Amniotic stem cell (primary cell): ENCODE measurements at places on chromosomes 2 and 18.

DNA sequence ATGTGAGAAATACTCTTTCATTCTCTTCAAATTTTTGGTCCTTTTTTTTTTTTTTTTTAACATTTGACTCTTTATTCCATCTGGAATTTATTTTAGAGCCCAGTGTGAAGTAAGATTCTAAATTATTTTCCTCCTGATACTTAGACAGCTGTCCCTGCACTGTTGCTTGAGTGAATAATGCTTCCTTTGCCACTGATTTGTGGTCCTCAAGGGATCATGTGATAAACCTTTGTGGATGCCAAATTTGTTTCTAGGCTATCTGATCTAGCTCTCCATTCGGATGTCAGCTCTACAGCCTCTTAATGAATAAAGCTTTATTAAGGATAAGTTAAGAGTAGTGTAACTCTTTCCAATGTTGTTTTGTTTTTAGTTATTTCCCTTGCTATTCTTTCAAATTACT is 142.3 kb downstream of the SMAD7 start:
- no peak for DNase-seq

DNA sequence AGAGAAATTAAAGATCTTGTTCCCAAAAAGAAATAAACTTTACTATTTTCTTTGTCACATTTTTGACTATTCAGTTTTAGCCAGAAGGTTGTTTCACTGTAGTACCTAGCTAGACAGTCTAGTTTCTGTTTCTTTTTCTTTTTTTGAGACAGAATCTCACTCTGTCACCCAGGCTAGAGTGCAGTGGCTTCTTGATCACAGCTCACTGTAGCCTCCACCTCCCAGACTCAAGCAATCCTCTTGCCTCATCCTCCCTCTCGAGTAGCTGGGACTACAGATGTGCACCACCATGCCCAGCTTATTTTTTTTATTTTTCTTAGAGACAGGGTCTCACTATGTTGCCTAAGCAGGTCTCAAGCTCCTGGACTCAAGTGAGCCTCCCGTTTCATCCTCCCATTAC is 2.2 kb downstream of the RBM45 start:
- DNase-seq = no peak

DNA sequence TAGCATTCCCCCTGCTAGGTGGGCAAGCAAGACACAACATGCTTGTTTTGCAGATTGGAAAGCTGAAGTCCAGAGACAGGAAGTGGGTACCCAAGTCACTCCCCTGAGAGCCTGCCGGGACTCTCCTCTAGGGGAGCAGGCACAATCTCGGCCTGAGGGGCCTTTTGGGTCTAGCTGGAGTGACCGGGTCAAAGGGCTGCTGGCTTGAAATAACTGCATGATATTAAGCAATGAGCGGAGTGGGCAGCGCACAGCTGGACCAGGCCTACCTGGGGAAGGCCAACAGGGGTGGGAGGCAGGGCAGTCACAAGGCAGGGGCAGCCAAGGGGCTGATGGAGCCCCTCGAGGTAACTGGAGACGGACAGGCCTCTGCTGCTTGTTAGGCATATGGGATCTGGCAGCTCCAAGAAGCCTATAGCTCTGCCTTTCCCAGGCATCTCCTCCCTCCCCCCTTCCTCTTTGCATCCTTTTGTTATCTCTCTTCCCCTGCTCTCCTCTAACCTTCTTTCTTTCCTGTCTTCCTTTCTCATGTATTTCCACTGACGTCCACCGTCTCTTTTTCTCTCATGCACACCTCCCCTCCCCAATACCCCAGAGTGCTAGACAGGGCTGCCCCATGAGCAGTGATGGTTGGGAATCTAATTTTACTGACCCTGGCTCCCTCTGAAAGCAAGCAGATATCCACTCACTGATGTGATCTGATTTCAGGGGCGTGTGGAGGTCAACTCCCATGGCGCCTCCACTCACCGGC is 237.5 kb downstream of the LOXHD1 start:
- no peak for DNase-seq

GRCh38 chr18:78422336-78422735 is 557.3 kb upstream of the SALL3 start:
- DNase-seq = no peak

DNA sequence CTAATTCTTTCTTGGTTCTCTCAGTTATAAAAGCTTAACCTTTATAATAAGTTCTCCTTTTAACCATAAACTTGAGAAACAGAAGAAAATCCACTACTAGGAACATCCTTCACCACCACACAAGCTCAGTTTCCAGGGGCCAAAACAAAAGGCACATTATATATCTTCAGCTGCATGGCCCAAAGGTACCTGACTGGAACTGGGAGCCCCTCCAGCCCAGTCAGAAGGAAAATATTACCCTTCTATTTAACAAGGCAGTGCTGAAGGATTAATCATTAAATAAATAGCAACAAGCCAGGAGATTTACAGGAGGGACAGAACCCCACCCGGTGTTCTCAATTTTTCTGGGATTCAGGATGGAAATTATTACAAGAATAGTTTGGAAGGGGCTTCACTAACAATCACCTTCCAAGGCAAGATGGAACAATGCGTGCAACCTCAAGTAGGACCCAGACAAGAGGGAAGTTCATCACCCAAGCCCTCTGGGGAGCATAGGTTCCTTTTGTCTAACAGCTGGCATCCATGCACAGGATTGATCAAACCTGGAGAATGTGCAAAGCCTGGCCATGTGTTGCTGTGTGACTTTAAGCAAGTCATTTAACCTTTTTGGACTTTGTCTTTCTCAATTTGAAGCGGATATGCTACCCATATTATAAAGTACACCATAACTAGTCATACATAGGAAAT is 159.6 kb upstream of the SETBP1 start:
- DNase-seq = no peak

DNA sequence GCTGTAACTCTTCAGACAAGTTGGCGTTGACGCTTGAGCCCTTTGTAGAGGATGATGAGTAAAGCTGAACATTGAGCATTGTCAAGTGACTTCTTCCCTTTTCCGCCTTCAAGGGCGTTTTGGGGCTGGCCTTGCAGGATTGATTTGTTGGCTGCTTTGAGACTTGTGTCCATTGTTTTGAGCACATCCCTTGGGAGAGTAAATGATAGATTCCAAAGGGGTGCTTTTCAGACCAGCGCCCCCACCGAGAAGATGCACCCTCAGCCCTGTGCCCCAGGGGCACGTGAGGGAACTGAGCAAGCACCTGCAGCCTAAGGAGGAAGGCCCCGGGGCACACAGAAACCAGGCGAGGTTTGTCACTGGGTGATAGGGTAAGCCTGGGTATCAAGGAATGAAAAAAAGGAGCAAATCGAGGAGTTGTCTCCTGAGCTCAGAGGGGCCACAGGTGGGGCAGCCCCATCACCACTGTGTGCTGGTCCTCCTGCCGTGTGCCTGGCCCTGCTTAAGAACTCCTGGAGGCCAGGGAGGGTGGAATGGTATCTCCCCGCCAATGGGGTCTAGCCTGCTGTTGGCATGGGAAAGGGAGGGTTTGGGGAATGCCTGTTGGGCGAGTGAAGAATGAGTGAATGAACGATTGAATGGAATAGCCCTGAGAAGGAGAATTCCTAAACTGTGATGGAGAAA is 64.0 kb downstream of the RAB31 start:
- DNase-seq = no peak

GRCh38 chr2:221817052-221817451 is 244.9 kb upstream of the EPHA4 start:
- no peak for DNase-seq

GRCh38 chr2:119753041-119753929 is 6.4 kb upstream of the PTPN4 start:
- DNase-seq = peak; percentile 27

DNA sequence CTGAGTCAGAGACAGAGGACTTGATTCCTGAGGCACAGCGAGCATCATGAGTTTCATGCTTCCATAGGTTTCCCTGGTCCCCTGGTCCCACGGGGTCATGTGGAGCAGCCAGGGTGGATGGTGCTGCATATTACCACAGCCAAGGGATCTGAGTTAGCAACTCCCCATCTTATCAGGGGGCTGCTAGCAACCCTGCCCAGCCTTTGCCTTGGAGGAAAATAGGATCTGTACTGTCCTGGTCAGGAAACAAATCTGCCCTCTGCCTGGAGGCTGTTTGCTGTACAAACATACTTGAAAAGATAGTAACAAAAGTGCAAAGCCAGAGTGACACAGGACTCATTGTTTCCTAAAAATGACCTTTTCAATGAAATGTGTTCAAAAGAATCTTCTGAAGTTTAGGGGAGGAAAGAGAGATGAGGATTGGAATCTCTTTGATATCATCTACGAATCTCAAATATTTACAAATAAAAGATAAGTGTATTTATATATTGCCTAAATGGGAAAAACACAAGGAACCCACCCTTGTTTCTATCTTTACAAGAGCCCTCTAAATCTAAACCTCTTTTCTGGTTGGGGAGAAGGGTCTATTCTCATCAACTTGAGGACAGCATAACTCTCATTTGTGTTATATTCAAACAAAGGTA is 194.8 kb downstream of the CD226 start:
- DNase-seq = no peak

DNA sequence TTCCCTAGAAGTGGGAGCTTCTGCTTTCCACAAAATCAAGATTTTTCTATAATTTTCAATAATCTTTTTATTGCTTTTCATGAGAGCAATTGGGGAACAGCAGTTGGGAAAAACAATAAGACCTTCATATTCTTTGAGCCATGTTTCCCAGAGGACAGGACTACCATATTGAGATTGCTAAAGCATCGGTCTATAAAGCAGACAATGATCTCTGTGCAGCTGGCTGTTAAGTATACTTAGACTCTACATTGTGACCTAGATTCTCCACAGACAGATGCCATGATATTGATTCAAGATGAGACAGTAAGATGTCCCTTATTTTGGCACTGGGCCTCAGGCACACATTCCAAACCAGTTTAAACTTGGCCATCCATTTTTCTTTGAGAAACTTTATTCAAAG is 1178.7 kb downstream of the SUCLG1 start:
- DNase-seq = no peak

DNA sequence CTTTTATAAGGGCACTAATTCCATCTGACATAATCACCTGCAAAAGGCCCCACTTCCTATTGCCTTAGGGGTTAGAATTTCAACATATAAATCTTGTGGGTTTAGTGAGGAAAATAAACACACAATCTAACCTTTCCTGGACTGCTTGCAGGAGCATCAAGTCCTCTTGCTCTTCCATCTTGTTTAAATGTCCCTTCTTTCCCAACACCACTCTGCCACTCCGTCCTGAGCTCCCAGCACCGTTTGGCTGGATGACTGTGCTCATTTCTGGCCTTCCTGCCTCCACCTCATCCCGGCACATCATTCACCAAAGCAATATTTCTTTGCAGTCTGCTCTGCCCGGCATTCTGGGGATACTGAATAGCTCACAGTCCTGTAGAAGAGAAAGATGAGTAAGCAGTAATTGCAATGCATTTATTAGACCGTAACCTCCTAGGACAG is 247.8 kb downstream of the BCL2 start:
- no peak for DNase-seq

DNA sequence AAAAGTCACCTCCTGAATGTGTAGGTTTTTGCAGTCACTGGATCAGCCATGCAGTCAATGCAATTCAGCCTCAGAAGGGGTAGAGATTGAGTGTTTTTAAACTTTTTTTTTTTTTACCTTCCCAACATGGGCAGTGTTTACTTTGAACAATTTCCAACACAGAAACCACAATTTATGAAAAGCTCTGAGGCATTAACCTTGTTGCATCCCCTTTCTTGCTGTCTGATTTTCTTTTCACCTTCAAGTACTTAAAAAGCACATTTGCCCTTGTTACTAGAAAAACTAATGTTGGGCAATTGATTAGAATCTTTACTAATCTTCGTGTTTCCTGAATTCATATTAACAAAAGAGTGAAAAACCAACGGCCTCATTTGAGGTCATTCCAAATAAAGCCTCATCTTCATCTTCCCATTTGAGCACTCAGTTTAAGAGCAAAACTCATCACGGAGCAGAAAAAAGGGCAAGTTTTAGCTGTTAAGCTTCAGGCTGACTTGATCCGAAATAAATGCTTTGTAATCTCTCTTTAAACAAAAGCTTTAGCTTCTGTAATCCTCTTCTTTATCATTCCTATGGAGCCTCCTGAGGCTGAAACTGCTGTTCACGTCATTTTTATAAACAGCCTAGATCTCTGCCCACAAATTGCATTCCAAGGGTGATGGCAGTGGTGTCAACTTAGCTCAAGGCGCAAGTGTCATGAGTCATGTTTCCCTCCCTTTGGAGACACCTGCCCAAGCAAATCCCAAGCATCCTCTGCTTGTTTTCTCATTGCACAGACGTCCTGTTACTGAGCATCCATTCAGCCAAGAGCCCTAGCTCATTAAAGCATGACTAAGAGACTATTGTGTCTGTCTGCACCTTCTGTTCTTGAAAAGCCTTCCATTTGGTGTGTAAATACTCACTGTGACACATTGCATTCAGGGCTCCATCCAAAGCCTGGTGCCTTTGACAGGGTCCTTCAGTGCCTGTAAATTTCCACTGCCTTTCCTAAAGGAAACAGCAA is 107.7 kb downstream of the HNMT start:
- no peak for DNase-seq

DNA sequence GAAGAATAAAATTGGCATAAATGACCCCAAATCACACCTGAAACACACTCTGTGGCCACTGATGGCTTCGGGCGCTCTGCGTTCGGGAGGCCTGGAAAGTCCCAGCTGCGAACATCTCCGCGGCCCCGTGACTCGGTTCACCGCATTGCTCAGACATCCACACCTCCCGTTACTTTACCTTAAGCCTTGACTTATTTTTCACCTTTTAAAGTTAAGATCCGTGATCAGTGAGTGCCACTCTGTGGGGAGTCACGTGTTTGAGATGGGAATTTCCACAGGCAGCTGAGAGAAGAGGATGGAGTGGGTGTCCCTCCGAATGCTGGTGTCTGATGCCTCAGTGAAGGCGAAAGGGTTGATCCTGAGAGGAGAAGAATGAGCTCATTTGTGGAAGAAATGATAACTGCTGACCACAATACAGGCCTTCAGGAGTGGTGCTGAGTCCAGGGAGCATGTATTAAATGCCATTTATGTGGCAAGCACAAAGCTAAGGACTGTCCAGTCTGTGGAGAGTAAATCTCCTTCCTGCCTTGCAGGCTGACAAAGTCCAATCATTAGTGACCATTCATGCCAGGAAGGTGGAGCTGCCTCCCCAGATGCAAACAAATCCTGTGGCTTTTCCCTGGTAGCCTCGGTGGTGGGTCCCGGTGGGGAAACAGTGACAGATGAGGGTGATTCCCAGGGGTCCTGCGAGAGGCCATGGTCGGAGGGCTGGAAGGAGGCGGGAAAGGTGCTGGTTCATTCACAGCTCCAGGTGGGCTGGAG is 168.8 kb downstream of the RTP5 start:
- DNase-seq = no peak

- DNase-seq = no peak
These were observed 12.1 kb upstream of the PXDN start for GRCh38 chr2:1756456-1756855.

- DNase-seq = no peak
These were observed 181.8 kb upstream of the NT5C1B start for GRCh38 chr2:18771212-18771611.

- DNase-seq = no peak
These were observed 4.9 kb downstream of the LTBP1 start for GRCh38 chr2:32951672-32952071.
